Fibroblast of skin of left quadriceps (primary cell): ENCODE measurements at places on chromosomes 11 and 22.

- DNase-seq = no peak
These were observed 1185.9 kb upstream of the TENM4 start for GRCh38 chr11:80626721-80627120.

GRCh38 chr22:47547239-47547661, 784.8 kb downstream of the TBC1D22A start:
- no peak for DNase-seq

- DNase-seq = no peak
These were observed 262.5 kb downstream of the DCDC1 start for GRCh38 chr11:31106968-31107576.

DNA sequence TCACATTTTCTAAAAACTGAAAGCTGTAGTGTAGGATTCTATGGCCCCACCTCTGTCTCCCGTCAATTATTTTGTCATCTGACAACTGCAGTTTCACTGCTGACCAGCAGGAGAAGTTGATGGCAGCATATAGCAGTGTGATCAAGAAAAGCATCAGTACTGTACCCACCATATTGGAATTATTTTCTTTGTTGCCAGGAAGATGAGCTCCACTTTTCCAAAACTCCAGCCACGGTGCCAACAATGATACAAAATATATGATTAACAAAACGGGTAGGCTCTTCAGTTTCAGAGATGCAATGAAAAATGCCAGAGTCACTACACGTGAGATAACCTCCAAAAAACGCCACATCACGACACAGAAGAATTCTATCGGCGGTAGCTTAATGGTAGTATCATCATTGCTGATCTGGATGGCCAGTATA, 41.3 kb downstream of the XKR3 start:
- no peak for DNase-seq

DNA sequence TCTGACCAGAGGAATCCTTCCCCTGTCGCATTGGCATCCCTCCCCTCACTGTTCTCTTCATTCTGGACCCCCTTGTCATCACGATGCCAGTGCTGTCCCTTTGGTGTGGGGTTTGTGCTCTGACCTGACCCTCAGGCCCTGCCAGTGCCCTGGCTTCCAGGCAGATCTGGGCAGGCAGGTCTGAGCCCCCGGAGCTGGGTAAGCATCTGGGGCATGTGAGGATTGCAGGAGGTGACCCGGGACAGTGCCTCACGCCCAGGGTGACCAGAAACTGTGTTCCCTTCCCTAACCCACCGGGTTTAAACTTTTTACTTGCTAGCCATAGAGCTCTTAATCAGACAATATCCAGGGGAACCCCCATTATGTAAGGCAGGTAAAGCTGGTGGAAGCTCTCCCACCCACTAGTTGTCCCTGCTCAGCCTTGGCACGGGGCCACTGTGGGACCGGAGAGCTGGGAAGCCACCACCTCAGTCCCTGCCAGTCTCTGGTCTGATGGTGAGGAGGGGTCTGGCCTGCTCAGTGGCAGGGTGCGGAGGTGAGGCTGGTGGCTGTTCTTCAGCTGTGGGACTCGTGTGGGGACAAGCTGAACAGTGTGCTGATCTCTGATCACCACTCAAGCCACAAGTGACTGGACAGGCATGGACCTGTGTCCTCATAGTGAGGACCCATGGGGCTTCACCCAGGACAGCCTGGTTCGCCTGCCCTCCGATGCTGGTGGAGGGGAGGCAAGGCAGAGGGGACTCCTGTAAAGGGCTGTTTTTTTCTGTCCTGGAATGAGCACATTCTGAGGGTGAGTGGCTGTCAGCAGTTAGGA, 38.0 kb downstream of the BCR start:
- no peak for DNase-seq

DNA sequence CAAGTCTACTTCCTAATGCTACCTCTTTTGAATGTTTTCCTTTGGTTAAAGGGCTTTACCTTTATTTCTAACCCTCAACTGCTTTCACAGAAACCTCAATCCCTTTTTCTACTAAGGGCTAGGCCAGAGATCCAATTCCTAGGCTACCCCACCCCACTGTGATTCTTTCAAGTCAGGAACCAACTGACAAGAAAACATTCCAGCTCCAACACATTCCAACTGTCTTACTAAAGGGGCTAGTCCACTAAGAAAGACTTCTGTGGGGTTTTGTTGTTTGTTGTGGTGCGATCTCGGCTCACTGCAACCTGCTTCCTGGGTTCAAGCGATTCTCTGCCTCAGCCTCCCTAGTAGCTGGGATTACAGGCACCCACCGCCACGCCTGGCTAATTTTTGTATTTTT, 151.3 kb downstream of the APOL5 start:
- DNase-seq = no peak
